Dermis microvascular lymphatic vessel endothelial cell (primary cell): ENCODE measurements at places on chromosomes 4 and X.

- DNase-seq: no peak
Measured at GRCh38 chr4:184477201-184477999, 3.0 kb upstream of the IRF2 start.

DNA sequence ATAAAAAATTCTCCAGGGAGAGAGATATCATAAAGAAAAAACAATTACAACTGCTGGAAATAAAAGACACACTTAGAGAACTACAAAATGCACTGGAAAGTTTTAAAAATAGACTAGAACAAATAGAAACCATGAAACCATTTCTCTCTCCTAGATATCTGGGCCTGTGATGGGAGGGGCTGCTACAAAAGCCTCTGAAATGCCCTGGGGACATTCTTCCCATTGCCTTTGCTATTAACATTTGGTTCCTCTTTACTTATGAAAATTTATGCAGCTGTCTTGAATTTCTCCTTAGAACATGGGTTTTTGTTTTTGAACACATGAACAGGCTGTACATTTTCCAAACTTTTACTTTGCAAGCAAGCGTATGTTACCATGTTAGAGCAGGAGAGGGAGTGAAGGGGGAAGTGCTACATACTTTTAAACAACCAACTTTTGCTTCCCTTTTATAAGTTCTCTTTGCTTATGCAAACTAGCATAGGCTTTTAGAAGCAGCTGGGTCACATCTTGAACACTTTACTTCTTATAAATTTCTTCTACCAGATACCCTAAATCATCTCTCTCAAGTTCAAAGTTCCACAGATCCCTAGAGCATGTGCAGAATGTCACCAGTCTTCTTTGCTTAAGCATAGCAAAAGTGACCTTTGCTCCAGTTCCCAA, 47.9 kb upstream of the PACRGL start:
- no peak for DNase-seq

DNA sequence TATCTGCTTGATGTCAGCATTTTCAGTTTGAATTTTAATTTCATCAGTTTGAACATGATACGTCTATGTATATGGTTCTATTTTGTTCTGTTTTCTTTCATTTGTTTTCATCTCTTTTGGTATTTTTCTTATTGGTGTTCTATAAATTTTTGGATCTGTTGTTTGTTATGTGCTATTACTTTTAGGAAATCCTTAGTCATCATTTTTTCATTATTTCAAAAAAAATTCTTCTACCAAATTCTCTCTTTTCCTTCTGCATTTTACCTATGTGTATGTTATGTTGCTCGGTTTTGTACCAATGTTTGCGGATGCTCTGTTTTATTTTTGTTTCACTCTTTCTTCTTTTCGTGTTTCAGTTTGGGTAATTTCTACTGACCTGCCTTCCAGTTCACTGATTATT, 32.8 kb downstream of the NPY2R start:
- no peak for DNase-seq

DNA sequence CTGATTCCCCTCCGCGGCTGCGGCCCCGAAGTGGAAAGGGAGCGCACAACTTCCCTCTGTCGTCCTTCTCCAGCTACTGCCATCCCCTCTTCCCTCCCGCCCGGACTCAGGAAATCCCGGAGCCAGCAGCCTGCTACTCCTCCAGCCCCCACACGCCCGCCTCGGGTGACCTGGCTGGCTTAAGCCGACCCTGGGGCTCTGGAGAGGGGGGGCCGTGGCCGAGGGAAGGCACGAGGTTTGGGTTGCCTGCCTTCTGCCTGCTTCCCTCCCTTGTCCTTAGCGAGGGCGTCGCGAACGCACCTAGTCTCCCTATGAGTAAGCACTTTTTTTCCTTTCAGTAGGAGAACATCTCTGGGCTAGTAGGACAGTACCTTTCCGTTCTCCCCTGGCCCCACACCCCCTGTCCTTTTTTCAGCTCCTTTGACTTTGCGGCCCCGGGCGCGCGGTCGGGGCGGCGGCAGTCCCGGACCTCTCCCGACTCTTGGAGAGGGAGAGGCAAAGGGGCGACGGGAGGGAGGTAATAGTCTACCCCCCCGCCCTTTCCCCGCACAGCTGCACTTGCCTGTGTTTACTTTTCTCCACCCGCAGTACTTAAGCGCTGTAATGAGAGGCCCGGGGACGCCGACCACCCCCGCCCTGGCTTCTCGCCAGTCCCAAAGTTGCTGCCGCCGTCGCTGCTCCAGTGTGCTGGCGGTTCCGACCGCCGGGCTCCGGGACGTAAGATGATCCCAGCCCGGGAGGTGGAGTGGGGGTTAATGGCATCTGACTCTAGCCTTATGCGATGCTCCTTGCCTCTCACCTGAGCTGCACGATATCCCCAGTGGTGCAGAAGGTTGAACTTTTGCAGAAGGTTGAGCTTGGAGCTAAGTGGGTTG, 868 bp downstream of the PLS3 start:
- peak; percentile 55 for DNase-seq

DNA sequence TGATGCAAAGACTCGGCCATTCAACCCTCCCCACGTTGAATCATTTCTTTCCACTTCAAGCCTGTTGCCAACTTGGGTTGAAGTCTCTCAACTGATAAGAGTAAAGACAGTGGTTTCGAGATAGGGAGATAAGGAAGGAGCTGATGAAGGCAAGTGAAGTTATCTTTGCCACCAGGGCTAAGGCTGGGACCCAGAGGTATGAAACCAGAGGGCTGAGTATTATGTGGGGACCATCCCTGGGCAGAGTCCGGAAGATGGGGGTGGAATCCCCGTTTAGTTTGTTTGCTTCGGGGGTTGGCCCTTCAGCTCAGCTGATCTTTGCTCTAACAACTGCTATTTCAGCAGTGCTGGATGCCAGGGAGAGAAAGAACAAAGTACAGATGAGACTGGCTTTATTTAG, 2.3 kb upstream of the XPNPEP2 start:
- DNase-seq: no peak

DNA sequence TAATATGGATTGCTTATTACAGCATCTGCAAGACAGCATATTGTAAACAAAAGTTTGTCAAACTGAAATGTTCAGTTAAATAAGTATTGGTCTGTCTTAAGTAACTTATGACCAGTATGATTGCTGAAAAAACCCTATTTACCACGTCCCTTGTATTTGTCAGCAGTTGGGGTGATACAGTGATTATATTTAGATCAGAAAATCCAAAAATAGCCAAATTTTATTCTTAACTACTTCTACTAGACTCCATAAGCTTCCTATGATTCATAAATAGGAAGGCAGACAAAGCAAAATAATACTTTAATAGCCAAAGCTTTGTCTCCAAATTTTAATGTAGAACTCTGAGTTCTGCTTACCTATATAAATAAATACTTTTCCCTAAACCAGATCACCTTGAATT, 45.3 kb downstream of the TBCK start:
- peak; percentile 32 for DNase-seq

- no peak for DNase-seq
Measured at GRCh38 chr4:151266497-151266896, 10.5 kb upstream of the PRSS48 start.

- DNase-seq: no peak
Measured at GRCh38 chrX:112687189-112687691, 7.5 kb upstream of the LHFPL1 start.

- no peak for DNase-seq
Measured at GRCh38 chr4:47213971-47214370, 182.6 kb downstream of the GABRB1 start.

DNA sequence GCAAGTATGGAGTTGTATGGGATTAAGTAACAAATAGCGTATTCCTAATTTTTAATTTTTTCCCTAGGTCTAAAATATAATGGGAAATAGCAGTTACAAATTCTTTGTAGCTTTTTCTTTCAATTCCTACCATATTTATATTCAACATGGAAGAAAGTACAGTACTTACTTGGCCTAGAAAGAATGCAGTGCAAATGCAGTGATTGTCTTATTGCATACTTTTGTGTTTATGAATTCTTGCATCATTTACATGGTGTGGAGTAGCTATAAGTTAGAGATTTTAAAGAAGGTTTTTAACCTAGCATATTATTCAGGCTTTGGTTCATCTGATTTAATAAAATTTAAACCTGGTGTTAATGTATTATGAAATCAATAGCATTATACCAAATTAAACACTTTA, 263.3 kb downstream of the BMPR1B start:
- no peak for DNase-seq

DNA sequence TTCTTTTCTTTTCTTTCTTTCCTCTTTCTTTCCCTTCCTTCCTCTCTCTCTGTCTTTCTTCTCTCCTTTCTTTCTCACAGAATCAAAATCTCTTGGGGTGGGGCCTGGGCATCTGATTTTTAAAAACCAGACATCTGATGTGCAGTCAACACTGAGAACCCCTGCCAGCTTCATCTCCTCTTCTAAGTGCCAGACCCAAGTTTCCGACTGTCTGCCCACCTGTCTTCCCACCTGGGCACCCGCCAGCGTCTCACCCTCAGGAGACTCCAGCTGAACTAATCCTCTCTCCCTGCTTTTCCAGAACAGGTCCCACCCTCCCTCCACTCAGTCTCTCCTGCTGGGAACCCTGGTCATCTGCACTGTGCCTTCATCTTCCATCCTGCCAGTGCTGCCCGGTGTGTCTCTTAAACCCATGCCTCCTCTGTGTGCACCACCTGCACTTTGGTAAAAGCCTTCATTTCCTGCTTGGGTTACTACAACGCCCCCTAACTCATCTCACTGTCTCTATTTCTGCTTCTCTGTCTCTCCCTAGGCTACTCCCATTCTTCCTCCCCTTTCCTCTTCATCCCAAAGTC, 2.8 kb downstream of the SOD3 start:
- no peak for DNase-seq

- DNase-seq: no peak
Measured at GRCh38 chr4:82423245-82424054, 6.8 kb downstream of the HNRNPDL start.

DNA sequence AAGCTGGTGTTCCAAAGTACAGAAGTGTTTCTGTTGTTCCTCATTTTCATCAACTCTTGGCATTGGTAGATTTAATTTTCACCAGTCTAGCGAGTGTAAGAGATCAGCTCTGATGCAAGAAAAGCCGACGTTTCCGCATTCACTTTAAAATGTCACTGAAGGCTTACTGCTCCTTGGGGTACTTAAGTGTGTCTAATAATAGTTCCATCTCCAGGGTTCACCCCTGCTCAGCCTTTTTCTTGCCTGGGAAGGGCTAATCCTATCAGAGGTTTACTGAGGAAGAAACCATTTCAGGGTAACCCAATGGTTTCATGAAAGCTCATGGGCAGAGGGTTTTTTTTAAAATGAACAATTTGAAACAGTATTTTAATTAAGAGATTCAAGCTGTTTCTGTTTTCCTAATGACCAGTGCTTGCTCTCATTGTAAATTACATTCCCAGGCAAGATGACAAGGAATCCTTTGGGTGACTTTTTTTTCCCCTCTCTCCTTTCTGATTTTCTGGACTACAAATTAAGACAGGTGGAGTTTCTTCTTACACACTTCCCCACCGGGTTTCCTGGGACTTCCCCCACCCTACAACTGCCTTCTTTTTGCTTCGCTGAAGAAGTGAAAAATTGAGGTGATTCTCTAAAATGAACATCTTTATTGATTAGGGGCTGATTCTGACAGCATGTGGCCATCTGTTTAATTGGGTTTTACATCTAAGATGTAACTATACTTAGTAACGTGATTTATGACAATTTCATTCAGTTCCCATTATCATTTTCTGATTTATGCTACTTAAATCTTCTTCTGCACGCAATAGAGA, 78.7 kb upstream of the CBLL2 start:
- no peak for DNase-seq

GRCh38 chr4:88526221-88526815, 2.7 kb upstream of the PYURF start:
- peak; percentile 21 for DNase-seq

- no peak for DNase-seq
Measured at GRCh38 chr4:105944540-105944939, 49.3 kb downstream of the NPNT start.

DNA sequence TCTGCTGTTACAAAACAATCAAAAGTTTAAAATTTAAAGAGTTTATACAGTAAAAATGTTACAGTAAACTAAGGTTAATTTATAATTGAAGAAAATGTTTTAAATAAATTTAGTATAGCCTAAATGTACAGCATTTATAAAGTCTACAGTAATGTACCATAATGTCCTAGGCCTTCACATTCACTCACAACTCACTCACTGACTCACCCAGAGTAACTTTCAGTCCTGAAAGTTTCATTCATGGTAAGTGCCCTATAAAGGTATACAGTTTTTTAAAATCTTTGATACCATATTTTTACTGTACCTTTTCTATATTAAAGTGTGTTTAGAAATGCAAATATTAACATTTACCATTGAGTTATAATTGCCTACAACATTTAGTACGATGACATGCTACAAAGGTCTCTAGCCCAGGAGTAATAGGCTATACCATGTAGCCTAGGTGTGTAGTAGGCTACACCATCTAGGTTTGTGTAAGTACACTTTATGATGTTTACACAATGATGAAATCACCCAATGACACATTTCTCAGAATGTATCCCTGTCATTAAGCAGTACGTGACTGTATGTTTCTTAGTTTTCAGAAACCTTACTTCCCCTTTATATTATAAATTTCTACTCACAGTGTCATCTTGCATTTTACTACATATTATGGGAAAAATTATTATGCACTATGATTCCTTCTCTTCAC, 320.8 kb downstream of the ADAM29 start:
- DNase-seq: no peak

GRCh38 chr4:25439918-25440477, 62.9 kb downstream of the ANAPC4 start:
- peak; percentile 47 for DNase-seq

GRCh38 chr4:101104312-101105052, 242.8 kb downstream of the PPP3CA start:
- no peak for DNase-seq

DNA sequence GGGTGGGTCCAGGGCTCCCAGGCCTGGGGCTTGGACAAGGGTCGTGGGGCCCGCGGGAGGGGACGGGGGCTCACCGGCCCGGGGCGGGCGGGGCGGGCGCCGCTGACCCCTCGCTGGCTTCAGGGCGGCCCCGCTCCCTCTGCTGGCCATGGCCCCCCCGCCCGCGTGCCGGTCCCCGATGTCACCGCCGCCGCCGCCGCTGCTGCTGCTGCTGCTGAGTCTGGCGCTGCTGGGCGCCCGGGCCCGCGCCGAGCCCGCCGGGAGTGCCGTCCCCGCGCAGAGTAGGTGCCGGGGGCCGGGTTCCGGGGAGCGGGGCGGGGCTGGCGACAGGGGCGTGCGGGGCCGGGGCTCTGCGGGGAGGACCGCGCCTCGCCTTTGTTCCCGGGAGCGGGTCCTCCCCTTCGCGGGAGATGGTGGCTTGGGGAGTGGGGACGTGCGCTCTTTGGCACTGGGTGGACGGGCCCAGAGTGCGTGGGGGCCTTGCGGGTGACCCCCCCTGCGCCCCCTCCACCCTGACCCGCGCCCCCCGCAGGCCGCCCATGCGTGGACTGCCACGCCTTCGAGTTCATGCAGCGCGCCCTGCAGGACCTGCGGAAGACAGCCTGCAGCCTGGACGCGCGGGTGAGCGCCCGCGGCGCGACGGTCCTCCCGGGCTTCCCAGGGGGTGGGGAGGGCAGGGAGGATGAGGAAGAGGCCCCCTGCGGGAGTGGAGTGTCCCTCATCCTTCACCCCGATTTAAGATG, 16.8 kb upstream of the NAT8L start:
- peak; percentile 19 for DNase-seq
